ENCODE measurements at places on chromosomes 6 and 20.
A peak's percentile ranks its signal among the peaks of the same experiment; 100 is the strongest.

DNA sequence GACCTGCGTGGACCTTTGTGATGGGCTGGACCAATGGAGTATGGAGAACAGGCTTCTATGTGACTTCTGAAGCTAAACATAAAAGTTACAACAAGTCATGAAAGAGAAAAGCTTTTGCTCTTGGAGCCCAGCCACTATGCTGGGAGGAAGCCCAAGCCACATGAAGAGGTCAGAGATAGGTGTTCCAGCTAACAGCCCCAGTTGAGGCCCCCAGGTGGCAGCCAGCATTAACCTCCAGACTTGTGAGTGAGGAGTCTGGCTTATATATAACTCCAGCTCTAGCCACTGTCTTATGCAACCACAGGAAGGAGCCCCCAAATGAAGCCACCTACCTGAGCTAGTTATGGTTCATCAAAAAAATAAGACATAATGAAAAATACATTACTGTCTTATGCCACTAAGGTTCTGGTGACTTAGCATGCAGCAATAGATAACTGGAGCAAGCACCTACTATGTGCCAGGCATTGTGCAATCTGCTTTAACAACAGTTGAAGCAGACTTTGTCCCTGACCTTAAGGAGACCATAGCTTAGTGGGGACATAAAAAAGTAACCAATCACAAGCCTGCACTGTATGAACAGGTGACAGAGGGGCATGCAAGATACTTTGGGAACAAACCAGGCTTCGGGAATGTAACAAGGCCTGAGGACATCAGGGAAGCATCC is 599.6 kb downstream of the PTPRT start:
- DNase-seq = no peak

- DNase-seq = peak; percentile 56
Observed at GRCh38 chr6:43455531-43456428, at the start of gene DLK2. TSS of gene DLK2 (minus strand) at chr6:43455548. CDS start at chr6:43454825, 723 bp downstream.

DNA sequence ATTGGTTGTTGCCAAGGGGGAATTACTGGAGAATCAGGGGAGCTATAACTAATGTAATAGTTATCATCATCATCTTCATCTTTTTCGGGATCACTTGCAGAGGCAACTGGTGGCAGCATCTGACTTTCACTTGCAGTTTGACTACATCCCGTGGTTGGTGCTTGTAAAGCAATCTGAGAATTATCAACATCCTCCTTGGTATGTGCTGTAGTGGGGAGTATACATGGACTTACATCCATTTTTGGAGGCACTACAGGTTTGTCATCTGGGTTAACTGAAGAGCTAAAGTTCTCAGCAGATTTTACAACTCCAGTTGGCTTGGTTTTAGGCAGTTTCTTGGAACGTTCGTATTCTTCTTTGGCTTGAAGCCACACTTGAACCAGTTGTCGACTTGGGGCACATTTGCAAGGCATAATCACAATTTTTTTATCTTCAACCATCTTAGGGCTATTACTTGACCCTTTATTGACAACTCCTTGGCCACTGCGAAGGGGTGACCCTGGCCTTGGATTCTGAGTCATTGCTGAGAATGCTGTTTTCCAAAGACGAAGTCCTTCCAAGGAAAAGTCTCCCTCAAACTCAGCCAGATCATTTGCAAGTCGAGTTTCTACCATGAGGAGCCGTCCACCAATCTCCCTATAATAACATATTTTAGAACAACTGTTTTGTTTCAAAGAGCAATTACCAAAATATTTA is 115.5 kb downstream of the REV3L start:
- no peak for DNase-seq

DNA sequence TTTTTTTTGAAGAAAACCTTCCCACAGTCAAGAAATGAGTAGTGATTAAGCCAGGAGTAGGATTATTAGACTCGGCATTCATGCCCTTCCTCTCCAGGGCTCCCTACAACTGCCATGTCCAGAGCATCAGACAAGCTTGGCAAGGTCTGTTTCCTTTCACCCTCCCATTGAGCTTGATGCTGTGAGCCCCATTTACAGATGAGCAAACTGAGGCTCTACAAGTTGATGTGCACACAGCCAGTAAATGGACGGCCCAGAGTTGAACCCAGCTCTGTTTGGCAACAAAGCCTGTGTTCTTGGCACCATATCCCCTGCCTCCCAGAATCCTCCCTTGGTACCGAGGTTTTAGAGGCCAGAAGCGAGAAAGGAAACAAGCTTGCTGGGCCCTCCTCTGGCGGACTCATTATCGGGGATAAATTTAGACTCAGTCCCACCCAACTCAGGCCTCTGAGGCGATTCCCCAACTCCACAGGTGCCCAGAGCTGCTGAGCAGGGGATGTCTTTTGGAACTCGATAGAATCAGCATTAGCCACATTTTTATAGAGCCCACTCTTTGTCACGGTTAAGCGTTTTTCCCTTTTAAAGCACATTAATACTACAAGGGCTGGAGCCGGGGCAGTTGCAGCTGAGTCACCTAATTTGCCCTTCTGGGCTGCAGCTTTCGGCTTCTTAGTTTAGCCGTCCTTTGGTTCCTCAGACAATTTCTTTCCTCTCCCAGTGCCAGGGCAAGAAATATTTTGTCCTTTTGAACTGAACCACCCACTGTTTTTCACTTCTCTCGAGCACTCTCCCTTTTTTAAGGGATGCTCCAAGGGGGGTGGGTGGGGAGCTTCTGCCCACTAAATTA is 23.0 kb upstream of the NFATC2 start:
- DNase-seq = no peak

DNA sequence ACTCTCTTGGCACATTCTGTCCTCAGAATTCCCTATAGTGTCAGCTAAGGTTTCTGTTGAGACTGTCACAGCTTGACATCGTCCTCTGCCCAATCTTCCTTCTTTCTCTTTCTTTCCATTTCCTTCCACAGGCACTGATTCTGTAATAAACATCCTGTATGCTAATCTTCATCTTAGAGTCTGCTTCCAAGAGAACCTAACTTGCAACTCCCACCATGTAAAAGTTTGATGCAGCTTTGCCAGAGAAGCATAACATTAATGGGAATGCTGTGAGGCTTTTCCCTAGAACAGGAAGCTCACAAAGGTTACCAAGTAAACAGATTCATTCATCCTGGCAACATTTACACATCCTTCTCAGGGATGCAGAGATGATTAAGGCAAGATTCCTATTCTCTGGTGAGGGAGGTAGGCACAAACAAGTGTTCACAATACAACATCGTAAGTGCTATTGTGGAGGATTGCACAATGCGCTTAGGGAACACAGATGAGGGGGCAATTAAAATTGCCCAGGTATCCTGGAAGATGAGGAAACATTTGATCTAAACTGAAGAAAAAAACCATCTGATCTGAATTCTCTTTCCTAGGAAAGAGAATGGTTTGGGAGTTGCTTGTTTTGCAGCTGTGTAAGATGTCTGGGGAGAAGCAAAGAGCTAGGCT is 74.7 kb downstream of the GRM1 start:
- DNase-seq = no peak

DNA sequence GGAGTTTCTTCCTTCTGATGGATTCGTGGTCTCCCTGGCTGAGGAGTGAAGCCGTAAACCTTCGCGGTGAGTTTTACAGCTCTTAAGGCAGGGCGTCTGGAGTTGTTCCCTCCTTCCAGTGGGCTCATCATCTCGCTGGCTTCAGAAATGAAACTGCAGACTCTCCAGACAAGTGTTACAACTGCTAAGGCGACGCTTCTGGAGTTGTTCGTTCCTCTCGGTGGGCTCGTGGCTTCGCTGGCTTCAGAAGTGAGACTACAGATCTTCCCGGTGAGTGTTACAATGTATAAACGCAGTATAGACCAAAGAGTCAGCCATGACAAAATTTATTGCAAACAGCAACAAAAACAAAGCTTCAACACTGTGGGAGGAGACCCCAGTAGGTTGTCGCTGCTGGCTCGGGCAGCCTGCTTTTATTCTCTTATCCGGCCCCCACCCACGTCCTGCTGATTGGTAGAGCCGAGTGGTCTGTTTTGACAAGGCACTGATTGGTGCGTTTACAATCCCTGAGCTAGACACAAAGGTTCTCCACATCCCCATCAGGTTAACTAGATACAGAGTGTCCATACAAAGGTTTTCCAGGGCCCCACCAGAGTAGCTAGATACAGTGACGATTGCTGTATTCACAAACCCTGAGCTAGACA is 113.2 kb downstream of the GPX5 start:
- DNase-seq = no peak

DNA sequence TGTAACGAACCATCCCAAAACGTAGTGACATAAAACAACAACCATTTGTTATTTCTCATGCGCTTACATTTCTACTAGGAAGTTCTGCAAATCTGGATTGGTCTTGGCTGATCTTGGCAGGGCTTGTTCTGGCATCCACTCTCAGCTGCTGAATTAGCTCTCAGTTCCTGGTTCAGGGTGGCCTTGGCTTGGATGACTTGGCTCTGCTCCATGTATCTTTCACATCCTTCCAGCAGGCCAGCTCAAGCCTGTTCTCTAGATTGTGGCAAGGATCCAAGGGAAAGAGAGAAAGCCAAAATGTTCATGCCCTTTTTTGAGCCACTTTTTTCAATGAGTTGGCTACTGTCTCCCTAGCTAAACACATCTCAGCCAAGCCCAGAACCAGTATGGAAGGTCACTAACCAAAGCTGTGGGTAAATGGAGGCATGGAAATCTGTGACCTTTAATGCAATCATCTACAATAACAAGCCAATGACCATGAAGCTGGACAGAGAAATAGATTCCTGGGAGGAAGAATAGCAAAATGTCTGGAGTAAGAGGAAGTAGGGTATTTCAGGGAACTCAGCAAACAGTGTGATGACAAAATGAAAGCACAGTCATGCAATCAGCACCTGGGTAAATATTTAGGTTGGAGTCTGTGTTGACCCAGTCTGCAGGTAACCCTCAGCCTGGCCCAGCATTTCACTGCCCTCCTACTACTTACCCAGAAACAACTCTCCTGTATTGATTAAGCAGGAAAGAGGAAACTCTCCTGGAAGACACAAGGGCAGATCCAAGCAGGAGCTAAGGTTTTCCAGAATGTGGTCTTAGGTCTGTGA is 32.7 kb upstream of the SNAP25 start:
- no peak for DNase-seq

DNA sequence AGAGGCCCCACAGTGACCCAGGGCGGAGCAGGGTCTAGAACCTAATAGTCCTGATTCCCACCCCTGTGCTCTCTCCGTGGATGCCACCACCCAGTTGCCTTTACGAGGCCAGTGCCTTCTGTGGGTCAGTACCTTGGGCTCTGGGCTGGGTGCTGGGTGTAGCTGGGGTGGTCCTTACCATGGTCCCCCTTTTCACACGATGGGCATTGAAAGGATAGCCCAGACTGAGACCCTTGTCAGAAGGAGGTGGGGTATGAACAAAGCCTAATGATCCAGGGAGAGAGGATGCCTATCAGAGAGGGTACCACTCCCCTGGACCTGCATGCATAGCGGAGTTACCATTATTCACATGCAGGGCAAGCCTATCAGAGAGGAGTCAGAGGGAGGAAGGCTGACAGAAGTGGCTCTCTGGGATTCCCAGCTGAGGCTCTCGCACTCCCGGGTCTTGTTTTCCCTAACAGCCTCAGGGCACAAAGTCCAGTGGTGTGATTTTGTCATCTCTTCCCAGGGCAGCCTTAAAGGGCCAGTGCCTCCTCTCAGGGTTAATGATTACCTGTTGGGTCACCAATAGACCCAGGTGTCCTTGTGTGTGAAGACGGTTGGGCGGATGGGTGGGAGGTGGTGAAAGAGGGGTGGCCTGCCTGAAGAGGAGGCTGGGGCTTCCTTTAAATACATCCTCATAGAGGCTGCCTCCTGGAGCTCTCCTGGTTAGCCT is 36.2 kb downstream of the VEGFA start:
- DNase-seq = no peak

DNA sequence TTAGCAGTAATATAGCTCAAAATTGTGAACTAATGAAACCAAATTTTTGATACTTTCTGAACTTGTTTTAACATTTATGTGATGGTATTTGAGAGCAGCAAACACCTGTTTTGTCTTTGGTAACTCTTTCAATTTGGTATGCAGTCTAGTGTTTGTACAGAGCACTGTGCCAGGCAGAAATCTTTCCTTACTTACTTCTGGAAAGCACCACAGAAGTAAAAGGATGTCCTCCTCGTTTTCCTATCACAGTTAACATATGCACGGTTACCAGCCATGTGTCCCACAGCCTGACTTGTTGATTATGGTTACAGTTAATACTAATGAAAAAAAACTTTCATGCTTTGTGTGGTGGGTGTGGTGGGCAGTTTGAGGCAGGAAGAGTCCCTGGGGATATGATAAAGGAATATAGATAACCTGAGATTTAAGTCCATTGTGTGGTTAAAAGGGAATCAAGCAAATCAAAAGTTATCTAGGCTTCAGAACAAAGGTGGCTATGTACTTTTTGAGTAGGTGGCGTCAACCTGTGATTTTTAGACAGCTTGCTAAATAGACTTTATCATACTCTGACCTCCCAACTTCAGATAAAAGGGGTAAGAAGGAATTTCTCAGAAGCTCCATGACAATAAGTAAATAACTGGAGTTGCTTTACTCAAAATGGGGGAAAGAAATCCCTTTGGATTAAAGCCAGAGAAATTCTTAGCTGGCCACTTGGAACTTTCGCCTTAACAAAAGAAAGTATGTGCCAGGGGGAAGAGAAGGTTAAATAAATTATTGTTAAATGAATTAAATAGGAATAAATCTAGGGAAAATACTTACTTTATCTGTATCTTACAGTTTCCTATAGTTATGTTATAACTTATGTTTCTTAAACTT is 20.1 kb upstream of the COL10A1 start:
- no peak for DNase-seq

DNA sequence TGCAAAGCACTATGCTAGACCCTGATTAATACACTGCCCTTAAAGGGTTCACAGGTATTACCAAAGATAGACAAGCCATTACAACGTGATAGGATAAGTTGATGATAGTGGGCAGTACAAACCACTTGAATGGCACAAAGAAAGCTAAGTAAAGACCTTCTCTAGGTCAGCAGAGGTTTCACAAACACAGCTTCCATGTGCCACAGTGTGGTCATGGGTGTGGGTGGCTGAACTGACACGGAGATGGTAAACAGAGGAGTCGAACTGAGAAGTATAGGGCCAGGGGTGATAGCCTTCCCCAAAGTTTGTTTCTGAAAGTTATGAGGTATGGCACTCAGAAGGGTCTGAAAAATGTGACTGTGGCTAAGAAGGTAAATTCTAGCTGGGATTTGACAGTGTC is 4.3 kb downstream of the ZBTB9 start:
- DNase-seq = no peak

GRCh38 chr6:105886066-105886813 is 199.9 kb upstream of the PRDM1 start:
- DNase-seq = no peak

- no peak for DNase-seq
Observed at GRCh38 chr6:36670271-36670670, 8.2 kb upstream of the CDKN1A start.

DNA sequence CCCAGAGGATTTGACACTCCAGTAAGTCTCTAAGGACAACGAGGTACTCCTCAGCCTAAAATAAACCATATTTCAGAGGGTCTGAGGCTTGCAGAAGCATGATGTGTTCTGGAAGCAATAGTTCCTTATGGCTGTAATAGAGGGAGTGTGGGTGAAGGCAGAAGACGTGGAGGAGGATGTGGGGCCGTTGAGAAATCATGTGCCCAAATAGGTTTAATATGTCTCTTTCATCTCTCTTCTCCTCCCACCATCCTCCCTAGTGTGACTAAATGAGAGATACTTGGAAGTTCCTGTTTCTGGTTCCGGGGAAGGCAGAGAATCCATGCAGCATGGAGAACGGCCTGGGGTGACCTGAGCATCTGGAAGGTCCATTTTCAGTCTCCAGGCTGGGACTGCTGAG is 174.0 kb upstream of the RSPO3 start:
- no peak for DNase-seq

Data from ecto neural progenitor cell (in vitro differentiated cells).